ENCODE measurements at places on chromosomes 1 and 21.

- DNase-seq, result no peak
Observed at GRCh38 chr1:21246905-21247642, 43.2 kb downstream of the ECE1 start.

DNA sequence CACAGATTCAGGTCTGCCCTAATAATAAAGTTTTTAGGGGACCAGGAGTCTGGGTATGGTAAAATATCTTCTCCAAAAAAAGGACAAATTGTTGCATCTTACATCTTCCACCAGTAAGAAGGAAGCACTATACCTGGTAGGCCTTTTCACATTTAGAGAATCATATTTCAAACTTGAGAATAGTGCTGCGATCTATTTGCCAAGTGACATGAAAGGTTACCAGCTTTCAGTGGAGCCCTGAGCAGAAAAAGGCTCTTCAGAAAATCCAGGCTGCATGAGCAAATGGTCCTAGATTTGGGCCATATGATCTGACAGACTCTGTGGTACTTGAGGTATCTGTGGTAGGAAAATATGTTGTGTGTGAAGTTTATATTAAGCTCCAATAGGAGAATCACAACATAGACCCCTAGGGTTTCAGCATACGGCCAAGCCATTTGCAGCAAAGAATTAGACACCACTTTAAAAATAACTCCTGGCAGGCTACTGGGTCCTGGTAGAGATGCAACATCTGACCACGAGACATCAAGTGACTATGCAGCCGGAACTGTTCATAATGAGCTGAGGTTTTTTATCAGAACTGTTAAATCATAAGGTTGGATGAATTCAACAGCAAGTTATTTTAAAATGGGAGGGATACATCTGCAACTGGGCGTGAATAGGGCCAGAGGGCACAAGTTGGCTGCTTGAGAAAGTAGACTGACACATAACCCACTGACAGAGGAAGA, 38.6 kb upstream of the CCDC190 start:
- peak; percentile 70 for DNase-seq

- no peak for DNase-seq
Observed at GRCh38 chr1:51756290-51756689, 122.2 kb downstream of the NRDC start.

DNA sequence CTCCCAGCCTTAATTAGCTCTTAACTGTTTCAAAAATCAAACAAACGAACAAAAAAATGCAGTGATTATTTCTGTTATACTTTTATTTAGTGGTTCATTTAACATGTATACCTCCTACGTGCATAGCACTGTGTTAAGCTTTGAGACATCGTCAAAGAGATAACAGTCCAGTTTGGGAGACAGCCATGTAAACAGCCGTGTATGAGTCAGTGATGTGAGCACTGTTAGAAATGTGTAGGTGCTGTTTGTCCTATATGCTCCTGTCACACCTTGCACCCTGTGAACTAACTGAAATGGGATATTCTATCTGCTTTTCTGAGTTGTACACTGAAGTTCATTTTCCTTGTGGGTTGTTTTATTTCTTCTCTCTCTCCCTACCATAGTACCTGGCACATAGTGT, 109.7 kb upstream of the CACYBP start:
- no peak for DNase-seq

- no peak for DNase-seq
Observed at GRCh38 chr1:18950401-18951026, 6.0 kb downstream of the IFFO2 start.

GRCh38 chr1:30916296-30916695, 7.7 kb upstream of the SDC3 start:
- DNase-seq, result no peak

- no peak for DNase-seq
Observed at GRCh38 chr21:26565111-26565510, 8.0 kb downstream of the CYYR1 start.

DNA sequence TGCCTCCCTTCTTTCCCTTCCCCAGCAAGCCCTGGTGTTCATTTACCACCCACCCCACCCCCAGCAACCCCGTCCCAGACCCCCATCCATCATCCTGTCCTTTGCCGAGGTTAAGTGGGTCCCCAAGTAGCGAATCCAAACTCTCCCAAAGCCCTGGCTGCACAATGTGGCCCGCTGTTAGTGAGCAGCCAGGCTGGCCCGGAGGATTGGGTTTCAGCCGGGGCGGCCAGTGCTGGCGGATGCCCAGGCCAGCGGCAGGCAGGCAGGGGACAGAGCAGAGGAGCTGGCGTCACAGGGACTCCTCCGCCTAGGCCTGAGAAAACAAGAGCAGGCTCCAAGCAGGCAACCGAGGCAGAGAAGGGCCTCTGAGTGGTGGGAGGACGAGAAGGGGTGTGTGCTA, 61.4 kb downstream of the EPHB2 start:
- DNase-seq, result no peak

GRCh38 chr1:113013823-113014222, 57.8 kb upstream of the SLC16A1 start:
- no peak for DNase-seq

- no peak for DNase-seq
Observed at GRCh38 chr1:194056169-194056568, 869.8 kb upstream of the B3GALT2 start.

GRCh38 chr1:180732866-180733265, 101.0 kb downstream of the XPR1 start:
- no peak for DNase-seq

DNA sequence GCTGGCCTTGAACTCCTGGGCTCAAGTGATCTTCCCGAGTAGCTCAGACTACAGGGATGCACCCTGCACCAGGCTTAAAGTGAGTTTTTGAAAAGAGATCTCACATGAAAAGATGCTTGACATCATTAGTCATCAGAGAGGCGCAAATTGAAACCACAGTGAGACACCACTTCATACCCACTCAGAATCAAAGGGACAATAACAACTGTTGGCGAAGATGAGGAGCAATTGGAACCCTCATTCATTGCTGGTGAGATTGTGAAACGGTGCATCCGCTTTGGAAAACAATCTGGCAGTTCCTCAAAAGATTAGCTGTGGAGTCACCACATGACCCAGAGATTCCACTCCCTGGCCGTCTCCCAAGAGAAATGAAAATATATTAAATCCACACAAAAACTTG, 122.3 kb downstream of the PGBD5 start:
- no peak for DNase-seq

DNA sequence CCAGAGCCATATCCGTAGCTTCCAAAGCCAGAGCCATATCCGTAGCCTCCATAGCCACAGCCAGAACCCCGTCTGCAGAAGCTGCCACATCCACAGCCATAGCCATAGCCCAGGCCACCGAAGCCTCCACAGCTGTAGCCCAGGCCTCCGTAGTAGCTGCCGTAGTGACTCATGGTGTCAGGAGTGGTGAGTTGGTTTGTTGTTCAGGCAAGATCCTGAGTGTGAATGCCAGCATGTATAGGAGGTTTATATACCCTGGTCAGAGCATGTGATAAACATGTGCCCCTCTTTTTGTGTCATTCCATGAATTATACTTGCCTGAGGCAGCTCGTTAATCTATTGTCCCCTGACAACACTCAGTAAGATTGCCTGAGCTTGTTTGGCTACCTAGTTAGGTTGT, at the start of gene KRTAP19-1:
KRTAP19-1 (minus strand) TSS at position 223 of the 400 bp plus-strand sequence; CDS start at position 173, 50 bp downstream.
- DNase-seq, result no peak
